ENCODE measurements at places on chromosomes 11 and 22. TPM values are rescaled to one million over a fixed set of nuclear protein-coding genes. Genes with fewer than 3 reads are reported as not detected.

GRCh38 chr11:77823775-77824174 is 2.8 kb downstream of the AAMDC start:
- DNase-seq = no peak
- no peaks in the 10 kb centered on the region for H3K36me3 ChIP-seq
- H3K27ac ChIP-seq = no peak overlapping the region

- H3K27me3 ChIP-seq = no peaks in the 10 kb centered on the region
- no peaks in the 10 kb centered on the region for H3K36me3 ChIP-seq
- H3K4me3 ChIP-seq = no peak overlapping the region
- DNase-seq = peak; percentile 77
Observed at GRCh38 chr11:102007567-102008437, 39.4 kb upstream of the CFAP300 start.

The DEUP1 gene
- not detected for total RNA-seq

DNA sequence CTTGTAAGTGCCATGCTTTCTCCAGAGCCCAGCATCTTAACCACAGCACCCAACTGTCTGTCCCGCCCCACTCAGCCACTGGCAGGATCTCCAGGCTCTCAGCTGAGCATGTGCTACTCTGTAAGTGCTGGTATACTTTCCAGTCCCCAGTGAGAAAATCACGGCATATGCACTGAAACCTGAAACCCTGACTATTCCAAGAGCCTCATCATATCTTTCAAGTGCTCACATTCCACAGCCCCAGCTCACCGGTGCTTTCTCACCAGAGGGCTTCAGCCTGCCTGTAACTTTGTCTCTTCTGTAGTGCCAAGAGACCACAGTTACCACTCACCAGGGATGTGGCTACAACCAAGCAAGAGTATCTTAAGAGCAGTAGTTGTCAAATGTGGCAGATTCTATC is 24.4 kb upstream of the PAMR1 start:
- H3K36me3 ChIP-seq = no peaks in the 10 kb centered on the region
- H3K4me3 ChIP-seq = no peak overlapping the region
- no peaks in the 10 kb centered on the region for H3K4me1 ChIP-seq
- H3K27ac ChIP-seq = no peak overlapping the region
- H3K27me3 ChIP-seq = no peaks in the 10 kb centered on the region

DNA sequence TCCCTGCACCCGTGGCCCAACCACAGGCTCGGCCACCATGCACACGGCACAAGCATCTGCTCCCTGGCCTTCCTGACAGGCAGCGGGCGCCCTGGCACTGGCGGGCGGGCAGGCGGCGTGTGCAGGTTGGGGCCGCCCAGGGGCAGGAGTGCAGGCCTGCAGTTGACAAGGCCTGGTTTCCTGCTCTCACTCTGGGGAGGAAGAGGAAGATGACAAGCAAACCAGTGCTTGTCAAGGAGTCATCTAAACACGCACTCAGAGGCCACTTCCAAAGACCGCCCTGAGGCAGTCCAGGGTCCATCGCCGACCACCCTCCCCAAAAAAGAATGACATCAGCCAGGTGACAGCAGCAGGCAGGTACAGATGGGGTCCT is 65.3 kb upstream of the LINC01488 start:
- no peak for DNase-seq
- no peak overlapping the region for H3K4me3 ChIP-seq
- no peaks in the 10 kb centered on the region for H3K4me1 ChIP-seq
- no peaks in the 10 kb centered on the region for H3K27me3 ChIP-seq
- H3K27ac ChIP-seq = no peak overlapping the region
- H3K36me3 ChIP-seq = no peaks in the 10 kb centered on the region

DNA sequence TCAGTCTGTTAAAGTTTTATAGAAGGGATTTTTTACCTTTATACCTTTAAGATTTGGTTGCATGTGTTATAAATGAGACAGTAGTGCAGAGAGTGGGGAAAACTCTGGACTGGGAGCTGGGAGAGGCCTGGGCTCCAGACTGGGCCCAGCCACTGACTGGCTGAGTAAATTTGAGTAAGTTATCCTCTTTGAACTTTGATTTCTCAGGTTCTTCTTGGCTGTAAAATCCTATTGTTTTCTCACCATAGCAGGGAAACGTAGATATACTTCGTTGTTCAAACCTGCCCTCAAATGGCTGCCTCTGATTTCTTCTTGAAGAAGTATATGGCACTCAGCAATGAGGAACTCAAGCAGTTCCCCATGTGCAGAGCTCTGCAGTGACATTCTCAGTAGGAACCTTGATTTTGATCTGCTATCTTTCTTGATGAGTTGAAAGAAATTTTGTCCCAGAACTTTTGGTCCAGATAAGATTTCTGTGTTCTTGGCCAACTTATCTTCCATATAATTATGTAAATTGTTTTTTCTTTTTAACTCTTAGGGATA is 8.8 kb downstream of the BMAL1 start:
- H3K27ac ChIP-seq = no peak overlapping the region
- H3K4me1 ChIP-seq = no peaks in the 10 kb centered on the region
- H3K36me3 ChIP-seq = no peaks in the 10 kb centered on the region
- no peak overlapping the region for H3K4me3 ChIP-seq
- no peak for DNase-seq

GRCh38 chr11:65506772-65507505 is 8.1 kb downstream of the MALAT1 start:
- peak; percentile 77 for DNase-seq
- peak overlapping the region; percentile 99 for H3K27ac ChIP-seq
- peaks cover 9% of the 10 kb centered on the region for H3K36me3 ChIP-seq
- no peaks in the 10 kb centered on the region for H3K27me3 ChIP-seq
- H3K4me3 ChIP-seq = peak overlapping the region; percentile 66
- peaks cover 2% of the 10 kb centered on the region for H3K4me1 ChIP-seq

GRCh38 chr11:114008331-114008730 is 33.4 kb downstream of the HTR3A start:
- no peak overlapping the region for H3K4me3 ChIP-seq
- no peaks in the 10 kb centered on the region for H3K4me1 ChIP-seq
- H3K36me3 ChIP-seq = no peaks in the 10 kb centered on the region
- no peak overlapping the region for H3K27ac ChIP-seq
- no peaks in the 10 kb centered on the region for H3K27me3 ChIP-seq

DNA sequence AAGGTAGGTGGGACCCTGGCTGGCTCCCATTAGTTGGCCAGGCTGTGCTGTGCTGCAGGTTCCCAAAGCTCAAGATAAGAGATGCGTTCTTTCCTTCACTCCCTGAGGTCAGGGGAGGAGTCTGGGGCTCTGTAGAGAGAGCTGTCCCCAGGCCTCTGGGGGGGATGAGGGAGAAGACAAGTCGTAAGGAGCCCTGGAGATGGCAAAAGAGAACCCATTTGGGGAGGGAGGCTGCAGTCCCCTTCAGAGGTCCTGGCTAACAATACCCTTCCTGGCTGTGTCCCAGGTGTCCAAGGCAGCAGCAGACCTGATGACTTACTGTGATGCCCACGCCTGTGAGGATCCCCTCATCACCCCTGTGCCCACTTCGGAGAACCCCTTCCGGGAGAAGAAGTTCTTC is 916 bp downstream of the GNG3 start:
- H3K27me3 ChIP-seq = no peaks in the 10 kb centered on the region
- peak overlapping the region; percentile 49 for H3K4me3 ChIP-seq
- peaks cover 8% of the 10 kb centered on the region for H3K4me1 ChIP-seq
- H3K36me3 ChIP-seq = no peaks in the 10 kb centered on the region
